ENCODE measurements at places on chromosomes 7 and 10.
A peak's percentile ranks its signal among the peaks of the same experiment; 100 is the strongest.

DNA sequence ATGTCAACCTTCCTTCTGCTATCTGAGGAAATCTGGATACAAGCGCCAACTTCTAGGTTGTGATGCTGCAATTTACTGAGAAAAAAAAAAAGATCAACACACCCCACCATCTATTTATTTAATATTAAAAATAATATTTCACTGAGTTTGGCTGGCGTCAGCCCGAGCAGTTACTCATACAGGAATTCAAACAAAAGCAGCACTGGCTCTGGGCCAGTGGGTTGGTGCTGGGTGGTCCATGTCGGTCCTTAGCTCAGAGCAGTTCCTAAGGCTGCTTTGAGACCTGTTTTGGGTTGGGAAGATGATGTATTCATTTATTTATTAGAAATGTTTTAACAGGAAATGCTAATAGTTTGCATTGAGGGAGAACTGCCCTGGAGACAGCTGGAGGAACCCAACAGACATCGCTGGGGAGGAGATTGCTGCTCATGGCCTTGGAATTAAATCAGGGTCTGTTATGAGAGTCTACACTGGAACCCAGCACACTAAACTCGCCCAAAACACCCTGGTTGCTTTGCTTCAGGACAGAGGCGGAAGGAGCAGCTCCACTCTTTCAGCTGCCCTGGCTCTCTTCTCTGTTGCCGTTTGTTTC is 36.3 kb upstream of the GOT1 start:
- DNase-seq: no peak

DNA sequence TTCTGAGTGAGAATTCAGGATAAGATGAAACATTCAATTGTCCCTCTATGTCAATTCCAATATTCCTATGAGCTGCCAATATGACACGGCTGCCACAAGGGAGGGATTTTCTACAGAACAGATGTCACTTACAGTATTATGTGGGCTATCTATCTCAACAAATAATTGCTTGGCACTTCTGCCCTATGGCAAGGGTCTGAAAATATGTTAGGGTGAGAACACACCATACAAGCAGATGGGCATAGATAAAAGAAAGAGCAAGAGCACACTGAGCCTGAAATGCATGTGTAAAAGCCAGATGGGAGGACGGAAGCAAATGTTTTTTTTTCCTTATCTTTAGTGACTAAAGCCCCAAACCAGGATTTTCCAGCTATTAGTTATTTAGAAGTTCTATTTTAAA is 70.1 kb upstream of the TFEC start:
- DNase-seq: no peak

GRCh38 chr10:43055991-43056567 is 20.8 kb upstream of the RET start:
- no peak for DNase-seq

DNA sequence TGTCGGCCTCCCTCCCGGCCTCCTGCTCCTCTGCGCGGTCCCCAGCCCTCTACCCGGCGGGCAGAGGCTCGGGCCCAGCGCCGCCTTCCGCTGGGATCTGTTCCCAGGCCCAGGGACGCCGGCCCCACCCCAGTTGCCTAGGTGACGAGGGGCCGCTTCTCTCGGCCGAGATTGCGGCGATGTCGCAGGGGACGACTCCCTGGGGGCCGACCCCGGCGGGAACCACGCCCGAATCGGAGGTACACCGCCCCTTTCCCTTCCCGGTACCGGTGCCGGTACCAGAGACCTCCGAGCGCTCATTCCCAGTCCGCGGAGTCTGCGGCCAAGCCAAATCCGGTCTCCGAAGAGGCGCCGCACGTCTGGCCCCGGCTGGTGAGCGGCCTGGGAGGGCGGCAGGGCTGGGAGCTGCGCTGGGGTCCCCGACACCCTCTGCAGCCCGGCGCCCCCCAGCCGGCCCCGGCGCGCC is at the start of gene CABCOCO1:
Gene CABCOCO1 (plus strand): TSS at position 136 of the 466 bp plus-strand sequence. CDS start 44 bp downstream, at position 180.
- no peak for DNase-seq

DNA sequence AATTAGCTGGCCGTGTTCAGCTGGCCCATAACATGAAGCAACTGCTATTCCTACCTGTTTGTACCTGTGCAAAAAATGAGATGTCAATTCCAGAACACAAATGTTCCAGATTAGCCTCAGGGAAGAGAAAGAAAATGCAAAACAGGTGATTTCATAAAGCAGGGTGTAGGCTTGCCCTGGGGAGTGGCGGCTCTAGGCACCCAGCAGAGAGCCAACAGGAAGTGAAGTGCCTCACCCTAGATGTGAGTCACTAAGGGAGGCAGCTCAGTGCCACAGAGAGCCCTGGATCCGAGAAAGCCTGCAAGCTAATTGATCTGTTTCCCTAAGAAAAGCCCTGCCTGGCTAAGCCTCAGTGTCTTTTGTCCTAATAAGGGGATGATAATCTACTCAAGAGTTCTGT is 240.0 kb downstream of the ARHGAP21 start:
- no peak for DNase-seq

GRCh38 chr10:2972216-2972615 is 95.1 kb upstream of the PFKP start:
- no peak for DNase-seq

DNA sequence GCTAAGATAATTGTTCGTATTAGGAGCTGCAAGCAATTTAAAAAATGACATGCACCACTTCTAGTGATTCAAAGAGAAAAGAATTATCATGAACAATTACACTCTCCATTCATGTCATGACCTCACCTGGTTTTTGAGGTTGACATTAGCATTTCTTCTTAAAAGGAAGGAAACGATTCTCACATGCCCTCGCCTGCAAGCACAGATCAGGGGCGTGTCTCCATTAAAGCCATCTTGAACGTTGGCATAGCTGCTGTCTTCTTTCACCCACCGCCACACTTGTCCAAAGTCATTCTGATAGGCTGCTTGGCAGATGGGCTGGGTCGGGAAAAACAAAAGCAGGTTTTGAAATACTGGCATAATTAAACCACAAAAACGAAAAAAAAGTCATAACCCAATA is 19.9 kb downstream of the ANKRD22 start:
- DNase-seq: no peak

DNA sequence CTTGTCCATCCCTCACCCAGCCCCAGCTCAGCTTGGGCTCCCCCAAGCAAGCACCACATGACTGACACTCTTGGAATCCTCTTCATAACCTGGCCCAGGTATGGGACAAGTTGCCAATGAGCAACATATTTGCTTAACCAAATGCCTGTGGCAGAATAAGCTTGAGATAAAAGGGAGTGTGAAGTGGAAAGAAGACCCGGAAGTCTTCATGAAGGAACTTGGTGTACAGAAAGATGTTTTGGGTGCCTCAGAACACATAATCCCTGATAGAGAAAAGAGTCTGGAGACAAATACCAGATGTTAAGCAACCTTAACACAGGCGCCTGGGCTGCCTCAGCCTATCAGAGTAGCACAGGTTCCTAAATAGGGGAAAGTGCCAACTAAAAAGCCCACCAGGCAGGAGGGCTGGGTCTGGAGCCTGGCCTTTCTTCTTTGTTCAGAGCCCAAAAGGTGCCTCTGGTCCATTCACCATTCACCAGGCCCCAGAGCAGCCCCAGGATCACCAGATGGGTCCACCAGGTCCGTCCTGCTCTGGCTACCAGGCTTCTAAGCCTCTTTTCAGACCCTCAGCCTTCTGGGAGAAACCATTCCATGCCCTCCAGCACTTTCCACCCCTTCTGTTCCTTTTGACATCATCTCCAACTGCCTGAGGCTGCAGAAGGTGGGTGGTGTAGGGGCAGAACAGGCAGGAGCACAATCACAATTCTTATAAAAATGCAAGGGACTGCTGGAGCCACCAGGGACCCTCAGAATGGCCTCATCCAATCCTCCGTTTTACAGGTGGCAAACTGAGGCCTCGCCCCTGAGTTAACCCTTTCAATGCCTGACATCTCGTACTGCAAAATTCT is 22.6 kb downstream of the KCNMA1 start:
- no peak for DNase-seq

- DNase-seq: no peak
Measured at GRCh38 chr10:113113241-113113640, 163.2 kb downstream of the TCF7L2 start.

DNA sequence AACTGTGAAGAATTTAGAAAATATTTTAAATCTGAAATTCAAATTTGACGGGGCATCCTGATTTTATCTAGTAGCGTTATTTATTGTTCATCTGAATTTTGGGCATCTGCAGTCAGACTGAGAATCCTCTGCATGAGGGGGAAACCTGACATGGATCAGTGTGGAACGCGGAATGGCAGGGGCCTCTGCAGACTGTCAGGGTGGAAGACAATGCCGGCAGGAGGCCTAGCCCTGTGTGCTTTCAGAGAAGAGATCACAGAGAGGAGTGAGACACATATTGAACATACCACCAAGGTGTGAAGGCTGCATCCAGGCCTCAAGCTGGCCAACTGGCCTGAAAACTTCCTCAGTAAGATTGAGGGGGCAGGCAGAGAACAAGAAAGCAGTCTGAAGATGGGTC is 921.1 kb upstream of the GHITM start:
- no peak for DNase-seq

GRCh38 chr10:115045499-115045898 is 47.7 kb upstream of the ATRNL1 start:
- no peak for DNase-seq

DNA sequence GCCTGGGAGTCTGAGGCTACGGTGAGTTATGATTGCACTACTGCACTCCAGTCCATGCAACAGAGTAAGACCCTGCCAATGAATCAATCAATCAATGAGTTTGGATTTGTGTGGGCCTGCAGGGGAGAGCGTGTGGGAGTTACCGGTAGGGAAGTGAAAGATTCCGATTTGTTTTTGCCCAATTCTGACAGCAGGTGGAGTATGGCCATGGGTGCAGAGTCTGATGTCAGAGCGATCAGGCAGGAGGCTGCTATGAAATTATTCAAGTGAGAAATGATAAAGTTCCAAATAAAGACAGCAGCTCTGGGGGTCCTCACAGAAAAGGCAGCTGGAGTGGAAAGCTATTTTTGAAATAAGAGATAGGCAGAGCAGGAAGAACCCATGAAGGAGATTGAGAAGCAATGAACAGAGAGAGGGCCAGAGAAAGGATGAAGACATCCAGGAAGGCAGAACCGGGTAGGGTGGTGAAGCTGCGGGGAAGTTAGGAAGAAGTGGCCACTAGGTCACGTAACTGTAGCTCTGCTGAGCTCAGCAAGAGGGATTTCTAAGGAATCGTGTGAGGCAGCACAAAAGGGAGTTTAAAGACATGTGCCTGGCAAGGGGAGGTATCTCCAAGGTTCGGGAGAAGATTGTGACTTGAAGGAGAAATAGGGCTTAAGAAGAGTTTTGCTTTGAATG is 93.7 kb upstream of the NMT2 start:
- DNase-seq: no peak

GRCh38 chr10:69715156-69715898 is 85.3 kb downstream of the FAM241B start:
- DNase-seq: no peak

- no peak for DNase-seq
Measured at GRCh38 chr7:154579711-154580110, 423.2 kb downstream of the PAXIP1 start.

- no peak for DNase-seq
Measured at GRCh38 chr10:101183458-101184183, 45.6 kb downstream of the LBX1 start.

DNA sequence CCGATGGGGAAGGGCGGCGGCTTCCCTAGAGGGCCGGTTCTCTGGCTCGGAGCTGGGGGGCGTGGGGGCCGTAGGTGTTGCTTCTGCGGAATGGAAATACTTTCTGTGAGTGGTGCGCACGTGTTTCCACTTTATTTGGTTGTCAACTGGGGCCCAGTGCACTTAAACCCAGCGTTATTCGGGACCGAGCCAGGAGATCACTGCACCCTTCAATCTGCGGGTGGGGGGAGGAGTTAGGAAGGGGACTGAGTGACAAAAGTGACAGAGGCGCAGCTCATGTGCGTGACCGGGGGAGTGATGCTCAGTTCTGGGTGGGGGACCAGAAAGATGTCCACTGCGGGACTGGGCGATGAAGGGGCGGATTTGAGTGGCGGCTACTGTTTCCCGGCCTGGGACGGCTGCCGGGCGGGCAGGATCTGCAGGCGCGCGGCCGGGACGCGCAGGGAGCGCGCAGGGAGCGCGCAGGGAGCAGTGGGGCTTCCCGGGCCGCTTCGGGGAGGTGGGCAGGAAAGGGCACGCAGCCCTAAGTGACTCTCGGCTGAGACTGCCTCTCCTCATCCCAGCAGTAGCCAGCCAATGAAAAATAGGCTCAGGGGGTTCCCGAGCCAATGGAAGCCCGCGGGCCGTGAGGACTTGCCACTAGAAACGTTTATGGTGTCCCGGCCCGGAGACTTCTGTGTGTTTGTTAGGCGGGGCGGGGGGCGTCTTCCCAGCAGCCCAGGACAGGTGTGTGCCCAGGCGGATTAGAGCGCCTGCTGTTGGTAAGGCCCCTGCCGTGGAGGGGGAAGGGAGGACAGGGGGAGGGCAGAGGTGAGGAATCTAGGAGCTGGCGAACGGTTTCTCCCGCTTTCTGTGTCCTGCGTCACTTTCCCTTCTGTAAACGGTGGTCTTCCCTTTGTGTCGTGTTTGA is 54.3 kb upstream of the KDM7A start:
- peak; percentile 39 for DNase-seq

- no peak for DNase-seq
Measured at GRCh38 chr7:229184-229964, 37.0 kb downstream of the FAM20C start.

- peak; percentile 8 for DNase-seq
Measured at GRCh38 chr7:149496642-149497391, 792 bp downstream of the ZNF746 start.

DNA sequence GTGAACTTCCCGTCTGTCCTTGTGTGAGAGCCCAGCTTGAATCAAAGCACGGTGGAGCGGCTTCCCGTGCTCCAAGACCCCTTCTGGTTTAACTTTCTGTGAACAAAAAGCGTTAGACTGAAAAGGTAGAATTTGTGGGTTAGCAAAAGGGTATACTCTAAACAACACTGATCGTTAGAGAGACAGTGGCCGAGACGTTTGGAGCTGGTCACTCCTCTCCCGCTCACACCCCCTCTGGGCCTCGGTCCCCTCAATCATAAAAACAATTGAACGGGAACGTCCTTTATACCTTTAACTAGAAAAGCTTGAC is 502 bp downstream of the PRKRIP1 start:
- DNase-seq: no peak

Measured in inflammatory macrophage treated with lipopolysaccharide for 4 hours (primary cell).